CD4-positive, alpha-beta T cell treated with Interleukin-12 subunit alpha and Interleukin-12 subunit beta, for 1 hour (primary cell): ENCODE measurements at places on chromosomes 16 and 17.

DNA sequence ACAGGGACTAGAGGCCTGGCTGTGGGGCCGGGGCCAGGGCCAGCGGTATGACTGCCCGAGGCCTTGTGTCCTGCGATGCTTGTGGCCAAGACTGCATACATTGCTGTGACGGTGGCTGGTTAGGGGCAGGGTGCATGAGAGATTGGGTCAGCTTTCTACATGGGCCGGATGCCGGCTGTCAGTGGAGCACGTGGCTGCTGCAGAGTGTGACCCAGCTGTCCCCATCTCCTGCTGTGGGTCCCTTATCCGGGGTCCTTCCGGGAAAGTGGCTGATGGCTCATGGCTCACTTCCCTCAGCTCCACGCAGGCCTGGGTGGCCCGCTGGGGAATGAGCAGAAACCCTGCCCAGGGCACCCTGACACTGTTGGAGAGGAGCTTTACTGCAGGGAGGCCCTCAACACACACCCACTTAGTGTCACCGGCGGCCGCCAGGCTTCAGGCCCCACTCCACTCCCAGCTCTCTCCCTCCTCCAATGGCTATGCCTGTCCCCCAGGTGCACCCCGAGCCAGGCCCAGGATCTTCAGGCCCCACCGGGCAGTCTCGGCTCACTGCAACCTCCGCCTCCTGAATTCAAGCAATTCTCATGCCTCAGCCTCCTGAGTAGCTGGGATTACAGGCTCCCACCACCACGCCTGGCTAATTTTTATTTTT lies 808 bp upstream of the RGS11 start:
- DNase-seq, result no peak

DNA sequence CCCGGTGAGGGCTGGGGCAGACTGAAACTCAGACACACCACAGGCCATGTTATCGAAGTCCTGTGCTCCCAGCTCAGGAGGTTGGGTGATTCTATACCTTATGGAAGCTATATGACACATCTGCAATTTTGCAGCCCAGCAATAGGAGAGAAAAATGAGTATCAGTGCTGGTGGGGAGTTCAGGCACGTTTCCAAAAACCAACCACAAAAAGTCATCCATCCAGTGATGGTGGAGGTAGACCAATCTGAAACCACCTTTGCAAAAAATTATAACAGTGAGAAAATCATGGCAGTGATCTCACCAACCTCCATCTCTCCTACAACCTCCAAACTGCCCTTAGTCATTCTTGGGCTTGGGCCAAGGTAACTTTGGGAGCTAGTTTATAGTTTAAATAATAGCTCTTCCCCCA lies 327.9 kb downstream of the SLC39A11 start:
- DNase-seq, result no peak

GRCh38 chr17:36501963-36502362 lies 15.5 kb downstream of the ZNHIT3 start:
- DNase-seq, result no peak

GRCh38 chr17:68103148-68103547 lies 67.6 kb downstream of the KPNA2 start:
- DNase-seq, result no peak

DNA sequence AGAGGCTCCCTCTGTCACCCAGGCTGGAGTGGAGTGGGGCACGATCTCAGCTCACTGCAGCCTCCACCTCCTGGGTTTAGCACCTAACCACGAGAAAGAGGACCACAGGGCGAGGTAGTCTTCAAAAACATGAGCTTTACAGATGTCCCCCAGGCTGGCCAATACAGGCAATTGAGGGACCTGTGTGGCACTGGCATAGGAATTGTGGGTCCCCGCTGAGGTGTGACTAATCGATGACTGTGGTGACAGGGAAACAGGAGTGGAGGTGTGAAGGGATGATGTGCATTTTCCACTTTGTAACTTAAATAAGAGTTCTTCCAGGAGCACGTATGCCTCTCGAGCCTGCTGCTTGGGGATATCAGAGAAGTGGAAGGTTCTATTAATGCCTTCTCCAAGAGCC lies 12.6 kb upstream of the ARHGAP17 start:
- DNase-seq, result no peak

DNA sequence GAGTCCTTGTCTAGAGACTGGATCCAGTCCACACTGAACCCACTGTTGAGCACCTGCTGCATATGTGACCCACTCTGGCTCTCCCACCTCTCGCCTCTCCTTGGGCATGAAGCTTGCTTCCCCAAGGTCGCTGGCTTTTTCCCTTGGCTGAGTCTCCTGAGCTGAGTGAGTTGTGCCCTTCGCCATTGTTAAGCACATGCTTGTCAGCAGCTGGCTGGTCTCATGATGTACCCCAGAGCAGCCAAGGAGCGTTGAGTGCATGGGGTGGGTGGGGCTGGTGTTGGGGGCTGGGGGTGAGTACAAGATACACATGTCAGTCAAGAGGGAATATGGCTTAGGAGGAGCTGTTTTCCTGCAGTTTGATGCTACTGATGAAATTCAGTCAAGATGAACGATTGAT lies 165.6 kb downstream of the SNX29 start:
- no peak for DNase-seq

DNA sequence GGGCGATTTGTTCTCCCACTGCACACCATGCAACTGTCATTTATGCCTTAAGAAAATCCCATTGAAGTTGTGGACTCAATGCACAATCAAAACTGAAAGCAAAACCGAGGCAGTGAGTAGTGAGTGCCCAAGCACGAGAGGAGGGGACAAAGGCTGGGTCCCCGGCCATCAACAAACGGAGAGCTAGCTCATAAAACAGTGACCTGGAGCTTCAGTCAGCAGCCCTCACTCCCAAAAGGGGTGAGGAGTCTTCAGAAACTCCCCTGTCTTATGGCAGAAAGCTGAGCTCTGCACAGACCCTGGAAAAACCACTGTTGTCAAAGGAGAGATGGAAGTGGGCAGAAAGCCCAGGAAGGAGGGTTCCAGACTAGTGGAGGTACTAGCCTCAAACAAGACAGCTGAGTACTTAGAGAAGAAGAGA lies 96.9 kb downstream of the ADCY9 start:
- DNase-seq, result peak; percentile 10

- DNase-seq, result no peak
Measured at GRCh38 chr16:23016368-23016767, 132.9 kb downstream of the USP31 start.

DNA sequence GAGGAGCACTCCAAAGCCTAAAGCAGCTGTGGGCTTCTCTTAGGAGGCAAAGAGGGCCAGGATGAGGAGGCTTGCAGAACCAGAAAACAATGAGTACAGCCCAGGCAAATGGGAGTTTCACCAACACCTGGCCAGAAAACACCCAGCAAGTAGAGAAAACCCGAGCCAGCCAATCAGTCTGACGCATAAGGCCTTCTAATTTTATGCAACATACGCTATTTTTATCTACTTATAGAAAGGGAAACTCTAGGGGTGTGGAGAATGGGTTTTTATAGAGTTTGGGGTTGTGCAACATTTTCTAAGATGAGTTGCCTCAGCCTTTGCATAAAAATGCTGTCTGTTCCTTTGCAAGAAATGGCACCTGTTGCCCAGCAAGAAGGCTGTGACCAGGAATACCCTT lies 529.0 kb upstream of the CDH5 start:
- no peak for DNase-seq

DNA sequence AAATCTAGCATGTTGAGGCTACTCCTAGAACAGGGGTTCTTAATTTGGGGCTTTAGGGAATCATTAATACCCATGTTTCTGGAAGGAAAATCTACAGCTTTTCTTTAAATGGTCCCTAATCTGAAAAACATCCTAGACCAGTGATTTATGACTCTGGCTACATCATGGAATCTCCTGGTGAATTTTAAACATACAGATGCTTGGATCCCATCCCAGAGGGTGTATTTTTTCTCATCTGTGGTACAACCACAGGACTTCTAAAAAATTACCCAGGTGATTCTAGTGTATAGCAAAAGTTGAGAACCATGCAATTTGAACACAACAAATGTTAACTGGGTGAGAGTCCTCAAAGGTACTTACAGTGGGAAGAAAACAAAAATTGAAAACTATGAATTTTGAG lies 41.5 kb downstream of the KANSL1 start:
- no peak for DNase-seq

GRCh38 chr17:56659622-56660021 lies 66.1 kb downstream of the NOG start:
- DNase-seq, result no peak

DNA sequence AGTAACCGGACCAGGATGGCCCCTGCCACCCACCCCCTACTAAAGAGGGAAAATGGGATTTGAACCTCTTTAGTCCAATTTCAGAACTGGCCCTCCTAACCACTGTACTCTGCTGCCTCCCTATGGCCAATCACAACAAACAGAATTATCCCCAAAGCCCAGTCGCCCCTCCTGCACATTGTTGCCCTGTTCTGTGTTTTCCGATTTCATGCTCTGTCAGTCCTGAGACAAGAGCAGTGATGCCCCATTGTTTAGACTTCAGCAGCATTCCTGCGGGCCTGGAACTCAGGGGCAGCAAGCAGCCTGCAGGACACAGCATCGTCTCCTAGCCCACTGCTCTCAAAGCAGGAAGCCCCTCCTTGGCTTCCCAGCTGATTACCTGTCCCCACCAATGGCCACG lies 20.5 kb upstream of the KLHL11 start:
- no peak for DNase-seq

DNA sequence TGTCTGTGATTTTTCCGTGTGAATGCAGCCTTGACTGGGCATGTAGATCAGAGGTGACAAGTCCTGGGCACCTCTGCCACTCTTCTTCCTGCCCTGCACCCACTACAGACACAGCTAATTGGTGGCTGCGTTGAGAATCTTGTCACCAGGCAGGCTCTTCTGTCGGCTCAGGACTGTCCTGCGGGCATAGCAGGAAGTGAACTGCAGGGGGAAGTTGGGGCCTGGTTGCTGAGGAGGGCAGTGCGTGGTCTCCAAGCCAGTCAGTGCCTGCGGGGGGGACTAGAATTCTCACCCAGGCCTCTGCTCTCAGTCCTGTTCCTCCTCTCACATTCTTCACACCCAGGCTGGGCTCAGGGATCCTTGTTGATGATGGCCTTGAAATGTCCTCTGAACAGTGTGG lies 50.5 kb downstream of the JPH3 start:
- no peak for DNase-seq

GRCh38 chr16:15782573-15783365 lies 74.1 kb downstream of the MYH11 start:
- no peak for DNase-seq

- no peak for DNase-seq
Measured at GRCh38 chr17:10762037-10762436, 32.2 kb upstream of the TMEM220 start.

DNA sequence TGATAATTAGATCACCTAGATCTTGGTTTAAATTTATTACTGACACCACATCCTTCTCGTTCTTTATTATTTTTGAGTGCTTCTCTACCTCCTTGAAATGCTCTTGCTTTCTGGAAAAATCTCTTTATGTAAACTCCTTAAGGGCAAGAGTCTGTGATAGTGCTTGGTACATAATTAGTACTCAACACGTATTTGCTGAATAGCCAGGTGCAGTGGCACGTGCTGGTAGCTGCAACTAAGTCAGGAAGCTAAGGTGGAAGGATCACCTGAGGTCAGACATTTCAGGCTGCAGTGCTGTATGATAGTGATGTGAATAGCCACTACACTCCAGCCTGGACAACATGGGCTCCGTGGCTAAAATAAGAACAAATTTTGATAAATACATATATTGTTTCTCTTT lies 63.0 kb downstream of the PPM1E start:
- DNase-seq, result no peak

GRCh38 chr17:15482476-15482875 lies 15.1 kb upstream of the CDRT4 start:
- no peak for DNase-seq

DNA sequence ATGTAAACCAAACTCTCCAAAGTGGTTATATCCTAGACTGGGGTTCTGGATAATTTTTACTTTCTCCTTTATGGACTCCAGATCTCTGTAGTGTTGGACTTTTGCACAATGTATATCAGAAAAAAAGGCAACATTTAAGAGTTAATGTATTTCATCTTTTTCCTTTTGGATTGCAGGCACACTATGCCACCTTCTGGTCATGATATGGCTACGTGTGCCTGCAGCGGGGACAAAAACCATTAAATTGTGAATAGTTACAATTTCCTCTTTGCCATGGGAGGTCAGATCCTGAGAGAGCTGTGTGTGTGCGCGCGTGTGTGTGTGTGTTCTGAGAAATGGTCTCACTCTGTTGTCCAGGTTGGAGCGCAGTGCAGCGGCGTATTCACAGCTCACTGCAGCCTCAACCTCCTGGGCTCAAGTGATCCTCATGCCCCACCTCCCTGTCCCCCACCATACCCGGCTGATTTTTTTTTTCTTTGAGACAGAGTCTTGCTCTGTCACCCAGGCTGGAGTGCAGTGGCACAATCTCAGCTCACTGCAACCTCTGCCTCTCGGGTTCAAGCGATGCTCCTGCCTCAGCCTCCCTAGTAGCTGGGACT lies 4.3 kb upstream of the SGF29 start:
- DNase-seq, result peak; percentile 50

DNA sequence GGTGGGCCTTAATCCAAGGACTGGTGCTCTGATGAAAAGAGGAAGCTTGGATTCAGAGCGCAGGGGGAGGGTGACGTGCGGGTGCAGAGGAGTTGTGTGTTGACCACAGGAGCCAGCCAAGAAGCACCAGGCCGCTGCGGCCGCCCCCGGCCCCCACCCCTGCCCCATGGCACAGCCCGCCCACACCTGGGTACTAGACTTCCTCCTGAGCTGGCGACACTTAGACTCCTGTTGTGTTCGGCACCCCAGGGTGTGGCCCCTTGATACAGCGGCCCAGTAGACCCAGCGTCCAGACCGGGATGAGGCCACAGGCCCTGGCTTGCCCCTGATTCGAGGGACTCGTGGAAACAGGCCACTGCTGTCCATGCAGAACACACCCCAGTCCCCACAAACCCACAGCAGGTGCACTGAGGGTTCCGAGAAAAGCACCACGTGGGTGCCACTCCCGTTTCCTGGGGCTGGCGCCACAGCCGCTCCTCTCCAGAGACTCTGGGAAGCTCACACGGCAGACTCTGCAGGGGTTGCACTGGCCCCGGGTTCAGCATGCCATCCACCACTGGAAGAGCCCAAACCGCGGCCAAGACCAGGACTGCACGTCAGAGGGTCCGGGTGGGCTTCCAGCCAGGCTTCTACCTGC lies 5.7 kb upstream of the SNAI3 start:
- peak; percentile 40 for DNase-seq

DNA sequence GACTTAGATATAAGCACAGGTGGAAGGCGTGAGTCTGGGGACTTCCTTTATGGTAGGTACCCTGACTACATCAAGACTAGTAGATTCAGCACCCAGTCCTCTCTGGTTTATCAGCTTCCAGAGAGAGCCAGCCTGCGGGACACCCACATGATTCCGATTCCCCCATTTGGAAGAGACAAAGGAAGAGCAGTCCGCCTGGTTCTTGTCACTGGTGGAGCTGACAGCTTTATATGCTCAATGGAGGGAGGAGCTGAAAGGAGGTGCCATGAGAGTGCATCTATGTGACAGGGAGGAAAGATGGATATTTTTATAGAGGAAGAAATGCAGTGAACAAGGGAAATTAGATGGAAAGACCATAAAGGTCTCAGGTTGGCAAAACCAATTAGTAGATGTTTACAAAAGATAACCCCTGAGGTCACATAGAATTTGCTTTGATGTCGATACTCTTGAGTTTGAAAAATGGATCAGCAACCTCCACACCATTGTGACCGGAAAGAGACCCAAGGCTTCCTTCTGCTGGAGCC lies 437.7 kb downstream of the PMP22 start:
- no peak for DNase-seq
